Pons (tissue), 1 donor: ENCODE measurements at places on chromosomes 1 and 21.

DNA sequence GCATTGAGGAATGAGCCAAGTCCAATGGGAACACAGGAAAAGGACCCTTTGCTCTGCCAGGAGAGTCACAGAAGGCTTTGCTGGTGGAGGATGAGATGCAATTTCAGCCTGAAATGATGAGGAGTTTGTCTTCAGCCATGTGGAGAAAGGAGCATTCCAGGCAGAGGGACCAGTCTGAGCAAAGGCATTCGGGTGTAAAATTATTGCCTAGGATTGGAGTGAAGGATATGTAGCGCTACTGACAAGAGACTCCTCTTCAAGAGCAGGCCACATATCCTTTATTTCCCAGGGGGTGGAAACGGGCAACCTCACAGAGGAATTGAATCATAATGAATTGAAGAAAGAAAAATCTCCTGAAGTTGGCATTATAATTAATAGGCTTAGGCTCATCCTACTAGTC lies 1.1 kb upstream of the CSF1 start:
- no peak for DNase-seq

GRCh38 chr1:238606896-238607295 lies 716.2 kb upstream of the ZP4 start:
- DNase-seq = no peak

DNA sequence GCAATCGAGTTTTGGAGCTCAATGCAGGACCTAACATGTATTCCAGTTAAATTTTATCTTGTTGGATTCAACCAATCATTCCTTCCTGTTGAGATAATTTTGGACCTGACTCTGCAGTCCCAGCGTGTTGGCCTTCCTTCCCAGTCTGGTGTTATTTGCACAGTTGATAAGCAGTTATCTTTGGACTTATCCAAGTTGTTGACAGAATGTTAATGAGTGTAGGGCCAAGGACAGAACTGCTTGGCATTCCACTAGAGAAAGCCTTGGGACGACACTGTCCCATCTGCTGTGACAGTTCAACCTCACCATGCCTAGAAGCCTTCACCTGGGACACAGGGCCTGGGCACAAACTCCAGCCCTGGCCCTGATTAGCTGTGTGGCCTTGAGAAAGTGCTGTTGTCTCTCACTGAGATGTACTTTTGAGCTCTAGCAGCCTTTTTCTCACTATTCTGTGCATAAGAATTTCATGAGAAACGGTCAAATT lies 104.1 kb upstream of the SLC25A33 start:
- DNase-seq = no peak

- no peak for DNase-seq
Measured at GRCh38 chr1:211893260-211893659, 62.7 kb upstream of the LPGAT1 start.

DNA sequence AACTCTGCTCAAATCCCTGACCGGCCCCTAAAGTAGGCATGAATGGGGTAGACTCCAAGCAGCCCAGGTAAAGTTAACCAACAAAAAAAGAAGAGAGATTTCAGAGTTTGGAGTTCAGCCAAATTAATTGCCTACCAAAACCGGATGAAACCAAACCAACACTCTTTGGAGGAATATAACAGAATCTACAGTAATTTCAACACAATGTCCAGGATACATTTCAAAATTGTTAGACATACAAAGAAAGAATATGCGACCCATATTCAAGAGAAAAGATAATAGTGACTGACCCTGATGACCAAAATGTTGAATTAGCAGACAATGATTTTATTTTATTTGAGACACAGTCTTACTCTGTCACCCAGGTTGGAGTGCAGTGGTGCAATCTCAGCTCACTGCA lies 12.6 kb downstream of the IL22RA1 start:
- DNase-seq = no peak

DNA sequence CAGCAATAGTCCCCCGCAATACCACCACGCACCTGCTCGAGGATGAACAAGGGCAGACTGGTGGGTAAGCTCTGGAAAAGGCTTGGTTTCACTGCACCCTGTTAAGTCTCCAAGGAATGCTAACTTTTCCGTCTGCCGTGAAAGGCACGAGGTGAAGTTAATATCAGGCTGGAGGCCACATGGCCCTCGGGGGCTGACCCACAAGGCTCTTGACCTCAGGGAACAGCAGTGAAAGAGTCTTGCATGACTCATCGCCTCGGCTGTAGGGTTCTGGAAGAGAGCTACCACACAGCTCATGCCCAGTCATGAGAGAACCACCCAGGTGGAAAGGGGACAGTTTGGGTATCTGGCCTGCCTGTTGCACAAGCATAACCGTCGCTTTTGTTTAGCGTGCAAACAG lies 24.7 kb downstream of the SCCPDH start:
- DNase-seq = no peak
